ENCODE measurements at places on chromosomes 16 and 17.

- peak; percentile 25 for DNase-seq
Observed at GRCh38 chr17:63697341-63698286, 2.3 kb downstream of the LIMD2 start.

DNA sequence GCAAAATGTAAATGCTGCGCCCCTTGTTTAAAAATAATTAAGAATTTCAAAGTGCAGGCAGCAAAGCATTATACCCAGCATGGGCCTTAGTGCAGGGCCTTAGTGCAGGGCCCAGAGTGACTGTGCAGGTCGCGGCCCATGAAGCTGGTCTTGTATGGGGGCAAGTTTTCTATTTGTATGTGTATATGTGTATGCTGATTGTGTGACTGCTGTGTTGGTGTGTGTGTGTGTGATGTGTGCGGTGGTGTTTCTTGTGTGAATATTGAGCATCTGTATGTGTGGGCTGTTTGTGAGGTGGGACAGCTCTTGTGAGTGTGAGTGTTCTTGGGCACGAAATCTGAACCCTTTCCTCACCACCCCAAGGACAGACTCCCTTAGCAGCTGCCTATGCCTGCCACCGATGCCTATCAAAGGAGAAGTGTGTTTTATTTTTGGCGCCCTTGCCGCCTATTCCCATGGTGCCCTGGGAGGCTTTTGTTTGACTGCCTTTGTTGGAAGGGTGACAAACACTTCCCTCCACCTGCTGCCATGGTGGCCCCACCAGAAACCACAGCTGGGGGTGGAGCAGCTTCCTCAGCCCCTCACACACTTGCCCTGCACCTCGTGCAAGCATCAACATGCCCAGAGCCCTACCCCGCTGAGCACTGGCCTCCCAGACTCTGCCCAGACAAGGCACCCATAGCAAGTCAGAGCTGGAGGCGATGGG lies 18.0 kb downstream of the CCR7 start:
- DNase-seq: no peak

- DNase-seq: peak; percentile 89
Observed at GRCh38 chr16:85123891-85124635, 11.8 kb upstream of the CIBAR2 start.

- DNase-seq: no peak
Observed at GRCh38 chr17:2937331-2938003, 125.9 kb downstream of the OR1D5 start.

DNA sequence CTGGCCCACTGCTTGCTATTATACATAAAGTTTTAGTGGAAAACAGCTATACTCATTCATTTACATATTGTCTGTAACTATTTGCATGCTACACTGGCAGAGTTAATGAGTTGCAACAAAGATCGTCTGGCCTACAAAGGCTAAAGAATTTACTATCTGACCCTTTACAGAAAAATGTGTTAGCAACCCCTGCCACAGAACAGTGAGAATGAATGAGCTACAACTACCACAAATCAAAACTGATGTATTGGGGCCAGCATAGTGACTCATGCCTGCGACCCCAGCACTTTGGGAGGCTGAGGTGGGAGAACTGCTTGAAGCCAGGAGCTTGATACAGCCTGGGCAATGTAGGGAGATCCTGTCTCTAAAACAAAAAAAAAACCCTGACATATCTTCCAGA lies 92.7 kb downstream of the MYH11 start:
- DNase-seq: no peak

DNA sequence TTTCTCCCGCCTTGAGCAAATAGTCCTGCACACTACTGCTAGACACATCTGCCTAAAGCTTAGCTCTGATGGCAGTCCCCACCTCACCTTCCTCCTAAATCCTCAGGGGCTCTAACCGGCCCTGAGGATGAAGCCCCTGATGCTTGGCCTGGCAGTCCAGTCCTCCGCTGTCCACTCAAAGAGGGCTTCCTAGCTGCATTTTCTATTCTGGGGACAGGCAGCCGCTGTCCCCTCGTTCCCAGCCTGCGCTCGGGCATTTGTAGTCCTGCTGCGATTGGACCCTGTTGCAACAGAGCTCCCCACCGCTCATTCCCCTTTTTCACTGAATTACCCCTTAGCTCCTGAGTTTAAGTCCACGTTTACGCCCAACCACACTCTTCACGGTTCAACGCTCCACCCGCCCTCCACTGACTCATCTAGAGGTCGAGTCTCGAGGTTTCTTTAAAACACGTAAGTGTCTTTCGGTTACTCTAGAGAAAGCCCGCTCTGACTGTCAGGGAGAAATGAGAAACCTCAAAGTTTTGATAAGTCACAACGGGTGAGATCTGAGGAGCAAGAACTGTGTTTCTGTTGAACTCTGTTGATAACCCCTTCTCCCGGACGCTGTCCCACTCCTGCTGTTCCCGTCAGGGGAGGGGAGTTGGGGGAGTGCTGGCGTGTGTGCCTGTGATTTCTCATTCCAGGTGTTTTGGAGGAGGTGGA lies 4.5 kb downstream of the CCR7 start:
- no peak for DNase-seq

- no peak for DNase-seq
Observed at GRCh38 chr17:16306211-16306610, 47.1 kb downstream of the CENPV start.

DNA sequence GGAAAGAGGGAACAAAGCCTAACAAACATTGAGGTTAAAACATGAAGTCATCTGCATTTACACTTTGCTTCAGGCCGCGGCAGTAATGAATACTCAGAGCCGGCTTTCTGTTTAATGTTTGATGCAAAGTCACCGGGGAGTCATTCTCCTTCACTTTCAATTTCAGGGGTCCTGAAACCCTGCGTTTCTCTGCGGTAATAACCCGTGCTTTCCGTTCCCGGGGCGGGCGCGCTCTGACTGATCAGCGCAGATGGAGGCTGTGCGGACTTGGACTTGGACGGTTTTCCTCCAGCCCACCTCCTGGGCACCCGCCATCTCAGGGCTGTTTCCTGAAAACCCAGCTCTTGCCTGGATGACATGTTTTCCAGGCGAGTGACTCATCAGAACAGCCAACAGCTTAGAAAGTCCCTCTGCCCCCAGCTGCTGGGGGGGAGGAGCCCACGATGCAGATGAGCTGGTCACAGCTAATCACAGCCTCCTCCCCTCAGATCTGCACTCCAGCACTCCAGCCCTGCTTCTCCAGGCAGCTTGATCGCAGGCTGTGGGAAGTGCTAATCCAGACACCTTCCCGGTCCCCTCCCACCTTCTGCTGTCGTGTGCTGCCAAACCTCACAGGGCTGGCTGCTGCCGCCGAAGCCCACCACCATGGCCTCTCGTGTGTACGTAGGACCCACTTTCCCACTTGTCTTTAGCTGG lies 158.6 kb upstream of the CHMP6 start:
- DNase-seq: peak; percentile 98

- DNase-seq: no peak
Observed at GRCh38 chr17:43627653-43628052, 34.1 kb downstream of the MEOX1 start.

GRCh38 chr17:7515911-7516610 lies 31.9 kb downstream of the POLR2A start:
- no peak for DNase-seq

- DNase-seq: no peak
Observed at GRCh38 chr16:68194251-68194650, 41.7 kb downstream of the ESRP2 start.

GRCh38 chr16:28136751-28137434 lies 73.4 kb upstream of the GSG1L start:
- peak; percentile 15 for DNase-seq

- peak; percentile 37 for DNase-seq
Observed at GRCh38 chr16:4097826-4098240, 18.4 kb downstream of the ADCY9 start.

DNA sequence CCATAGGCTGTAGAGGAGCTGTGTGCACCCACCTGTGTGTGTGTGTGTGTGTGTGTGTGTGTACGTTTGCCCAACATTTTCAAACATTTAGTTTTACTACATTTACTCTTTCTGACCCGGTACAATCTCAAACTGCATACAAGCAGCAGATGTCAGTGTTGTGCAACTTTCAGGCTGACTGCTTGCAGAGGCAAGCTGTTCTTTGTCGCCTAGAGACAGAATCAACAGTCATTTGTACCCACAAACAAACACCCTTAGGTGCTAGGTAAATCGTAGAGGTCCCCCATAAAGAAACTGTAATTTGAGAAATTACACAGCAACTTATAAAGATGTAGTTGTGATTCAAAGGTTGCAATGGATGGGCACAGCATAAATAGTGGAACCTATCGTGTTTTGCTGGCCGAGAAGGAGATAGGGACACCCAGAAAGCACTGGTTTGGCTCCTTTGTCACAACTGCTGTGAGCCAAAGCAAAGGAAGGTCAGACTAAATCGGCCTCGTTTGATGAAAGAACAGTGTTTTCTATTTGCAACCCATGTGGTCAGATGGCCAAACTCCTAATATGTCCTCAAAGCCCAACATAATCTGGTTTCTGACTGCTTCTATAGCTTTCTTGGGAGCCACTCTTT lies 478.4 kb downstream of the TOX3 start:
- no peak for DNase-seq

DNA sequence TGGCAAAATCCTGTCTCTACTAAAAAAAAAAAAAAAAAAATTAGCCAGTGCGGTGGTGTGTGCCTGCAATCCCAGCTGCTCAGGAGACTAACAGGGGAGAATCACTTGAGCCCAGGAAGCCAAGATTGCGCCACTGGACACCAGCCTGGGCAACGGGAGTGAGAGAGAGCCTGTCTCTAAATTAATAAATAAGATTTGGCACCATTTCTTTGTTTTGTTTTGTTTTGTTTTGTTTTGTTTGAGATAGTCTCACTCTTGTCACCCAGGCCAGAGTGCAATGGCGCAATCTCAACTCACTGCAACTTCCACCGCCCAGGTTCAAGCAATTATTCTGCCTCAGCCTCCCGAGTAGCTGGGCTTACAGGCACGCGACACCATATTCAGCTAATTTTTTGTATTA lies 9.4 kb upstream of the GAST start:
- no peak for DNase-seq

GRCh38 chr16:1923299-1924034 lies 5.3 kb upstream of the HS3ST6 start:
- DNase-seq: peak; percentile 46

DNA sequence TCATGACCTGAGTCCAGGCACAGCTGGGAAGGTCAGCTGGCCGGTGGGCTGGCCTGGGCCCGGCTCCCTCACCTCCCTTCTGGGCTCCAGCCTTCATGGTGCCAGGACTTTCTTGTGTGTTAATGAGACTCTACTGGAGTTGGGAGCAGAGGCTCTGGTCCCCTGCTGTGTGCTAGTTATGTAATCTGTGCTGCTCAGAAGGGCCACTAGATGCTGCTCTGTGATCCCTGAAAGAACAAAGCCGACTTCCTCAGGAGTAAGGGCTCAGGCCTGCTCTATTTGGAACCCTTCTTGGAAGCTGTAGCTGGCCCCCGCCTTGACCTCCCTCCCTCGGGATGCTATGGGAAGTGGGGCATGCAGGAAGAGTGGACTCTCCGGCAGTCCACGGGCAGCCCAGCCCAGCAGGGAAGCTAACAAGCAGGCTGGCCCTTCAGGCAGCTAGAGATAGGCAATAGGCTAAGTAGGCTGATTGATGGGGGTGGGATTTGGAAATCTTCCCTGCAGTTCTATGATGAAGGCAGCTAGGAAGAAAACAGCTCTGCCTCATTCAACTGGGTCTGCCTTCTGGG lies 3.3 kb upstream of the CDK5R1 start:
- DNase-seq: peak; percentile 76

DNA sequence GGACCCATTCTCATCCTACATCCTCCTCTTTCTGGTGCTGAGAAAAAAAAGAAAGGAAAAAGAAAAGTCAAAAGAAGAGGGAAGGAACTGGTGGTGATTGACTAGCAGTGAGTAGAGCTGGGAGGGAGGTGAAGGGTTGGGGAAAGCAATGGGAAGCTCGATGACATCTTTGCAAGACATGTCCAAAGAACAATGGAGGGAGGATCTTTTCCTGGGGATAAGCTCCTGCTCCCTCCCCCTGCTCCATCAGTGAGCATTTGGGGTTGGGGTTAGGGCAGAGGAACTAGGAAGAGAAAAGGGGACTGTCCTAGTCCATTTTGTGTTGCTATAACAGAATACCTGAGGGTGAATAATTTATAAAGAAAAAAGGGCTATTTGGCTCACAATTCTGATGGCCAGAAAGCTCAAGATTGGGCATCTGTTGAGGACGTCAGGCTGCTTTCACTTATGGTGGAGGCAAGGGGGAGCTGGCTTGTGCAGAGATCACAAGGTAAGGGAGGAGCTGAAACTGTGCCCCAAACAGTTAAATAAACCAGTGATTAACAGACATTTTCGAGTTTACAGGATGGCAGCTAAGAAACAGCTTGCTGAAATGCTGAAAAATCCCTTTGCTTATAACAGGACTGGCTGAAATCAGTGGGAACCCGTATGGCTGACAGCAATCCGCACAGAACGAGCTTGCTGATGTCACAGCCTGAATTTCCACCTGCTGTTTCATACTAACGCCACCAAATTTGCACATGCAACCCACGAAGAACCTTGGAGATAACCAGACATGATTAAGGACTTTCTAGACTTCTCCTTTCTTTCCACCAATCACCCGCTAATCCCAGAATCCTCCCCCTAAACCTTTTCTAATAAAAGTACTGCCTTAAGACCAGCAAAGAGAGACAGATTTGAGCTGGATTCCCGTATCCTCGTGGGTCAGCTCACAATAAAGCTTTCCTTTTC lies 1.6 kb upstream of the ODF4 start:
- peak; percentile 9 for DNase-seq

GRCh38 chr17:45977976-45978626 lies 20.9 kb upstream of the STH start:
- no peak for DNase-seq

DNA sequence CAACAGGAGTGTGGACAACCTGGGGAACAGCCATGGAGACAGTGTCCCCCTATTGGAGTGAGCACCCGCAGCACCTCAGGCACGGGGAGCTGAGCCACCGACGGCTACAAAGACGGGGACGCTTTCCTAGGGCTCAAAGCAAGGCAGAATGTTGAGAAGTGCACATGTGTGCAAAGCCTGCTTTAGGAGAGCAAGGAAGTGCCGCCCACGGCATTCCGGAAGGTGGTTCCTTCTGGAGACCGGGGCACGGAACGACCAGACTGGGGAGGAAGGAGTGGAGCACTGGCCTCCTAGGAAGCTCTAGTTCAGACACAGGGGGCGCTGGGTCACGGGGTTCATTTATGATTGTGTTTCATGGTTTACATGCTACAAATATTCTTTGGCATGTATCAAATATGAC lies 52.2 kb downstream of the TBC1D16 start:
- DNase-seq: no peak

- DNase-seq: no peak
Observed at GRCh38 chr16:7303052-7303610, 29.5 kb upstream of the RBFOX1 start.

GRCh38 chr16:52603015-52603414 lies 56.1 kb upstream of the TOX3 start:
- DNase-seq: no peak

DNA sequence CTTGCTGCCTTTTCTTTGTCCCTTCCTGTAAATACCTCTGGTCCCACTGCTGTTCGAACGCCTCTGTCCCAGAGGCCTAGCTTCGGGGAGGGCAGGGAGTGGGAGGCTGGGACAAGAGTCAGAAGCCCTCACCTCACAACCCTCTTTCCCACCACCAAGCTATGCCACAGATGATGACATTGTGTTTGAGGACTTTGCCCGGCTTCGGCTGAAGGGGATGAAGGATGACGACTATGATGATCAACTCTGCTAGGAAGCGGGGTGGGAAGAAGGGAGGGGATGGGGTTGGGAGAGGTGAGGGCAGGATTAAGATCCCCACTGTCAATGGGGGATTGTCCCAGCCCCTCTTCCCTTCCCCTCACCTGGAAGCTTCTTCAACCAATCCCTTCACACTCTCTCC lies 10.4 kb downstream of the ARRB2 start:
- no peak for DNase-seq

Measured in fibroblast of the aortic adventitia (primary cell).